ENCODE measurements at places on chromosomes 3 and 15.

GRCh38 chr15:81097890-81098280 is 36.2 kb upstream of the CFAP161 start:
- no peak for DNase-seq

DNA sequence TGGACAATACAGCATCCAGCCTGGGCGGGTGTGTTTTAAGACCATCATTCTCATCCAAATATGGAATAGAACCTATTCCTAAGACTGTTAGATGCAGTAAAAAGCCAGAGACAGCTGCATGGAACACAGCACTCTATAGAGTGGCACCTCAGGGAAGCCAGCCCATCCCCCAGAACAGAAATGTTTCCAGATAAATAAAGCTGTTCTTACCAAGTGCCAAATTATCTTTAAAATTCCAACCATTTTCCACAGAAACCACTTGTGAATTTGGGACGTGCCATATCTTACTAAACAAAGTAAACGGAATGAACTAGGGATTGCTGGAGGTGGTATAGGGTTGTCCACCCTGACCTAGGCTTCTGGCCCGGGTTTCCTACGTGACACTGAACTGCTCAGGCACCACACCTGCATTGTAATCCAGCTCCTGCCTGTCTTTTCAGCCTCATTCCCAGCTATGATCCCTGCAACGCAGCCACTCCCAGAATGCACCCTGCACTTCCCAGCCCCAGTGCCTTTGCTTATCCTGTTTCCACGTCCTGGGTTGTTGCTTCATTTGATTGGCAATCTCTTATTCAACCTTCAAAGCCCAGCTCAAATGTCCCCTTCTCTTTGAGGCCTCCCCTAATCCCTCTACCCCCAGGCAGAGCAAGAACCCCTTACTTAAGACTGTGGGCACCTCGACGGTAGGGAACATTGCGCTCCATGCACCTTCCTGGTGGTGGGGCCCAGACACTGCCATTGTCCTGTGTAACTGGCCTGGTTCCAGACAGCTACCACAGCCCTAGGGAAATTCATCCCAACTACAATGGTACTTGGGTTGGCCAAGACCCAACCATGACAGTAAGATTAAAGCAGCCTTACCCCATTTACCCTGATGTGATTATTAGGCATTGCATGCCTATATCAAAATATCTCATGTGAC is 100.2 kb downstream of the IQSEC1 start:
- DNase-seq = no peak

- no peak for DNase-seq
Observed at GRCh38 chr3:124582196-124582595, 148.1 kb upstream of the UMPS start.

DNA sequence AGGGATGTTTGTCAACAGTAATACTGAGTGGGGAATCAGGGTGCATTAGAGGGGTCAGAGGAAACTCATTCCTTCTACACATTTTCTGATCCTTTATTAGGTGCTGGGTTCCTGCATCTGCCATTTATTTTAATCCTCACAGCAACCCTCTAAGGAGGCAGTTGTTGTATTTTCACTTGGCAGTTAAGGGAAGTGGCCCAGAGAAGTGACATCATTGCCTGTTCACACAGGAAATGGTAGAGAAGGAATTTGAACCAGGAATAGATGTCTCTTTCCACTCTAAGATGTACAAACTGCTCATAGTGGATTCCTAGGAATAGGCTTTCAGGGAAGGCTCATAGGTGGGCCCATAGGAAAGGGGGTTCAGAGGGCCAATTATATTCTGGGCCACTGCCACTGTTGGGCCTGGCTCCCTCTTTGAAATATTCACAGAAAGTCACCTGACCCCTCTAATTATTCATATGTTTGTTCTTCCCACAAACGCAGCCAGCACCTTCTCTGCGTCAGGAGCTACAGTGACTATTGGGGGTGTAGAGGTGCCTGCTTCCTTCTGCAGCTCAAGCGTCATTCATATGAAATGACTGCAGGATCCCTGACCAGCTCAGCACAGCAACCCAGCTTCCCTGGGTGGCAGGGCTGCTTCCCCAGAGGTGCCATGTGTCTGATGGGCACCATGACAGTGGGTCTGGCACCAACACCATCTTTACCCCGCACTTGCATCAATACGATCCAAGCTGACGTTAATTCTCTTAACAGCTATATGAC is 163.9 kb upstream of the SMAD3 start:
- DNase-seq = no peak

DNA sequence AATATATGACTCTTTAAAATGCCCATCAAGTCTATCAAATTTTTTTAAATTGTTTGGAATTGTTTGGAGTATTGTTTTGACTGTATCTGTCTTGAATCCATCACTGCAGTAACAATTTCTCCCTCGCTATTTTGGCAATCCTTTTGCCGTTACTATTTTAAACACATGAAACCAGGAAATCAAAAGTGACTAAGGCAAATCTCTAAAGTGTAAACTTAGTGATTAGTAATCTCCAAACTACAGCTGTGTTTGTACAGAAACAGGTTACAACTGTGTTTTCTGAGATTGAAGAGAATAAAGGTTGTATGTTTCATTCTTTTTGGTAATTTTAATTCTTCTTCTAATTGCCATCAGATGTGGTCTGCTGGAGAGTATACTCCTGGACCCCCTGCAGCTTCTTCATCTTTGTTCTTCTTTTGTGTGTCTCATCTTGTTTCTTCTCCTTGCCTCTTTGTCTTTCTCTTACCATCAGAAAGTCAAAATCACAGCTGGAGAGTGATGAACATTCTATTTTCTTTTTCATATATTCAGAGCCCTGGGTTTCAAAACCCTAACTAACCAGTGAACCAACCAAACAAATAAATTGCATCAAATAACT is 465.4 kb downstream of the RBMS3 start:
- no peak for DNase-seq

GRCh38 chr3:195876297-195877064 is 31.9 kb downstream of the TNK2 start:
- DNase-seq = no peak

DNA sequence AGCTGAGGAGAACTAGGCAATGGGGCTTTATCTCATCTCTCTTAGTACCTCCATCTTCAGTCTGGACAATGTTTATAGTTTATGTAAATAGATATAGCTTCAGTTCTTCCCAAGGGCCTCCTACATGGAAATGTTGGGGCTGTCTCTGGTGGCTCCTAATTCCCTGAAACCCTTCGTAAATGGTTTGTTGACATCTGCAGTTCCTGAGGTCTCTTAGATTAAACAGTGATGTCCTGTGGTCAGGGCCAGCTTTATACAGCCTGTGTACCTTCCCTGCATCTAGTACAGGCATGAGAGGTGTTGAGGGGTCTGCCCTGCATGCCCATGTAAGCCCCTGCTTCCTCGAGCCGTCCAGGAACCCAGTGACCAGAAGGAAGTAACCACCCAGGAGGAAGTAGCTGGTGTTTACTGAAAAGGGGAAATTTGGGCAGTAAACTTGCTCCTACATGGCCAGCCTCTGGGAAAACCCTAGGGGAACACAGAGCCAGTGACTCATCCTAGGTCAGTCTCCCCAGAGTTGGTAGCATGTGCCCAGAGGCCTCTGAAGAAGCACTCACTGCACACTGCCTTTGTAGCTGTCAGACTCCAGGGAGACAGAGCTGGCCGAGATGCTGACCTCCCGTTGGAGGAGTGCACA is 4.7 kb upstream of the TBC1D2B start:
- DNase-seq = no peak

DNA sequence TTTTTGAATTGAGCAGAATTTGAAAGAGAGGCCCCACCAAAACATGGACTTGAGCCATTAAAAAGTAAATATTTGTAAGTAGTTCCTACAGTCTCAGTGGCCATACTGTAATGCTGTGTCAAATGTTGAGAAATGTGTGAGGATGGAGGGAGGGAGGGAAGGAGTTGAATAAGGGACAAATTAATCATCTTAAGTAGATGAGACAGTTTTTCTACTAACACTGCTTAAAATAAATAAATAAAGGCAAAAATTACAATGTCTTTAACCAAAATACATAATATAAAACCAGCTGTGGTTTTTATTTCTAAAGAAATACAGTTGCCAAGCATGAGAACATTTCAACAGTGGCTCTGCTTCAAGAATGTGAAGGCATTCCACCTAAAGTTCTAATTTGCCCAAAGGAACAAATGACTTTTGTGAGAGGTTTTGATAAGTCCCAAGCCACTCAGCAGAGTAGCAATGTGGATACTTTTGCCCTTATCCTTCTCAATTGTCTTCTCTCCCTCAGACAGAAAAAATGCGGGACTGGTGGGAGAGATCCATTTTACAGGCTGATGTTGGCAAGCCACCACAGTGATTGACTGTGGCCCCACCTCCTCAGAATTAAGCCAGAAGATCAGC is 427.0 kb upstream of the RARB start:
- no peak for DNase-seq

Measured in activated T-cell treated with anti-CD3 and anti-CD28 coated beads for 4 hours (primary cell).